NCI-H1436 treated with DMSO at 0.1 percent for 48 hours (cell line): ENCODE measurements at places on chromosomes 3 and 15.

- DNase-seq: peak; percentile 4
These were observed 940 bp downstream of the ARIH1 start for GRCh38 chr15:72474912-72475628.

DNA sequence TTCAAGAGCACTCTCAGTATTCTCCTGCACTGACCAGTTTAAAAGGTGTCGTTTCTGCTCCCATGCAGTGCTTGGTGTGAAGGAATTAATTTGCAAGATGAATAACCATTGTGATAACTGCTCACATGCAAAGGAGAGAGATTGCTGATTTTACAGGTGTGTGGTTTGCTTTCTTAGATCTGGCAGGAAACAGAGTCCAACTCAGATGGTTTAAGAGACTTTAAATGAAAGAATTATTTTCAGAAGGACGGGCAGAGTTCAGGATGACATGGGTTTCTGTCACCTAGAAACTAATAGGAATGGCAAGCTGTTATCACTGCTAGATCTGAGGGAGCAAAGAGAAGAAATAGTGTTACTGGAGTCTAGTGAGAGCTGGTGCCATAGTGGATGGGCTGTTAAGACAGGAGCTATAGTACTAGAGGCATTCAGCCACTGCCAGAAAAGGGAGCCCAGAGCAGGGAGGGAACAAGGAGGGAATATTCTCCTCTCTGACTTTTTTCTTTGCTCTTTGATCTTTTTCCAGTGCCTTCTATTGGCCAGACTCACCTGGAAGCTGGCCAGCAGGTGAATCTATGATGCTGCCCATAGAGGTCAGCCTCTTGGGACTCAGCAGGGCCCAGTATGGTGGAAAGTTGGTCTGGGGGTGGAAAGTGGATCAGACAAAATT lies 14.9 kb downstream of the ATXN7 start:
- DNase-seq: no peak

DNA sequence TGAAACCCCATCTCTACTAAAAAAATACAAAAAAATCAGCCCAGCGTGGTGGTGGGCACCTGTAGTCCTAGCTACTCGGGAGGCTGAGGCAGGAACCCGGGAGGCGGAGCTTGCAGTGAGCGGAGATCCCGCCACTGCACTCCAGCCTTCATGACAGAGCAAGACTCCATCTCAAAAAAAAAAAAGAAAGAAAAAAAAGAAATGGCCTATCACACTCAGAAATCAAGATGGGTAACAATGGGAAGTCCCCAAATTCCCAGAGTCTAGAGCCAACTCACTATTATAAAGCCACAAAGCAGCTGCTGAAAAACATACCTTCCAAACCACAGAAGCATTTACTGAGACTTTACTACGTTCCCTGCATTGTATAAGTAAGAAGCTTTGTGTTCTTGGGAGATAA lies 7.5 kb downstream of the HDGFL3 start:
- no peak for DNase-seq

DNA sequence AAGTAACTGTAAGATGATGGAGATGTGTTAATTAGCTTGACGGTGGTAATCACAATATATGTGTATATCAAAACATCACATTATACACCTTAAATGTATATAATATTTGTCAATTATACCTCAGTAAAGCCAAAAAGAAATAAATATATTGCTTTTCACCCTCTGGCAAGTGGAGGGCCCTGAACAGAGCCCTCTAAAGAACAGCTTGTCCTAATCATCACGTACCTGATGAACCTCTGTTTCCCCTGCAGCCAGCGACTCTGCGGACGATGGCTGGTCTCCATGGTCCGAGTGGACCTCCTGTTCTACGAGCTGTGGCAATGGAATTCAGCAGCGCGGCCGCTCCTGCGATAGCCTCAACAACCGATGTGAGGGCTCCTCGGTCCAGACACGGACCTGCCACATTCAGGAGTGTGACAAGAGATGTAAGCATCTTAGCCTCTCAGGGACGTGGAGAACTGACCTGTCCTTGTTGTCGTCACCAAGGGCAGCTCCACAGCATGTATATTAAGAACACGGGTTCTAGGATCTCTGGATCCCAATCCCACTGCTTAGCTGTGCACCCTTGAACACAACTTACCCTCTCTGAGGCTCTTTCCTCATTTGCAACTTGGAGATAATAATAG lies 6.3 kb downstream of the THBS1 start:
- DNase-seq: no peak

DNA sequence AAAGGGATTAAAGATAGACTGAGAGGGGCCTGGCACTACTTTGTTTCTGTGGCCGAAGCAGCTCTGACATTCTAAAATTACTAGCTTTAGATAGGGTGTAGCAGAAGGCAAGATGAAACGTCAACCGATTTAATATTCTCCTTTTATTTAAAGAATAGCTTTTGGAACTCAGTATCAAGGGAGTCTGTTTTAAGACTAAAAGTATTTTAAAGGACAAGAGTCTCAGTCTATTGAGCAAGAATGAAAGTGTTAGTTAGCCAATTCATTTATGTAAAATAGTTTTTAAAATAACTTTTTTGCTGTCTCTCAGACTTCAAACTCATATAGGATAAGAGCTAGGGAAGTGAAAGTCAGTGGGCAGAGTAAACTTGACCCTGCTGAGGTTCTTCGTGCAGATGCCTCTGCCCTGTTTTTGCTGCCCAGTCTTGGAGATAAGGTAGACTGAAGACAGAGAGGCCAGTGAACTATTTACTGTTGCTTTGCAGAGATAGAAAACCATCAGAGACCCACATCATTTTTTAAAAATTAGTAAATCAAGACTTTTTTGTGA lies 1090.9 kb downstream of the ROBO2 start:
- no peak for DNase-seq

DNA sequence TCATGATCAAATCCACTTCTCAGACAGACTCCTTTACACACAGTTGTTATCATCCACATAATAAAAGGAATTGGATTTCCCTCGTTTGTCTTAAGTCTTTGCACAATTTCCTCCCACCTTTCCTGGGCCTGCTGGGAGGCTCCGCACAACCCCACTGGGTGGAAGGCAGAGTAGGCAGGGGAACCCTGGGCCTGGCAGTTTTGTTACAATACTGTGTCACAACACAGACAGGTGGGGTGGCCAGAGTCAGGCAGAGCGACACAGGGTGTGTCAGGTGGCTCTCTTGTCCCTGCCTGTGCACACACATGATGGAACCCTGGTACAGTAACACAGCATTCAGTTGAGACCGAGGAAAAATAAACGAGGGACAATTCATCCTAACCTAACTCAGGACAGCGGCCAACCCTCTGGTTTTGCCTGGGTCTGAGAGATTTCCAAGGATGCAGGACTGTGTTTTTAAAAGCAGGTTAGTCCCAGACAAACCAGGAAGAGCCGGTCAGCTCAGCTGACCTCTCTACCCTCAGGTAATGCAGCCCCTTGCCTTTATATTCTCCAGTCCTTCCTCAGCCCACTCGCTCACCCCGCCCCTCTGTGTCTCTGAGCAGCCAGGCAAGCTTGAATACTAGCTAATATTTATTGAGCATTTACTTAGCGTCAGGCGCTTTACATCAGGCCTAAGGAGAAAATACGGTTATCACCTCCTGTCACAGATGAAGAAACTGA lies 8.8 kb upstream of the FAM174B start:
- DNase-seq: no peak

- no peak for DNase-seq
These were observed 7.5 kb downstream of the SETD2 start for GRCh38 chr3:47156396-47156795.

DNA sequence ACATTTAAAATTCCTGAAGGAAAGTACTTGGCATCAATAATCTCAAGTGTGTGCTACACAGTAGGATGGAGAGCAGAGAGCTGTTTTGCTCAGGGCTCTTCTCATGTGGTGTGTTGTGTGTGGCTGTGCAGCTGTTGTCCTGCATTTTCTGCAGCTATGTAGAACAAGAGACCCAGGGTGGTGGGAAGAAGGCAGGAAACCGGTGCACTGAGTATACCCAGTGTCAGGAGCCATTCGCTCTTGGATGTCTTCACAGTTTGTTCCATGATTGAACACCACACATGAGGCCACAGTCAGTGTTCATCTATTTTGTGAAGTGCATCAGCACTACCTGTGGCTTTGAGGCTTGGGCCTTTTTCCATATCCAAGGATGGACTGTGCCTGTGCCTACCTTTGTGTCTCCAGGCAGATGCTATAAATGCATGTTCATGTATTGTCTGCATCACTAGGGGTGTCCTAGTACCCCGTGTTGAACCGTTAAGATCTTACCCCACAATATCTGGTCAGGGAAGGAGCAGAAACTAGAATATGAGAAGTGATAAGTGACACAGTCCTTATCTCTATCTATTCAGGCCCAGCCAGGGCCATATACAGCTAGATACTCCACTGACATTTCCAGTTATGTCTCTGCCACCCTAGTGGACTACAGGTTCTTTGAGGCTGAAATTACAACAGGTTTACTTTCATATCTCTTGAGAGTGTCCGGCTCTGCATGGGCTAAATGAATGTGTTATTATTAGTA lies 194.3 kb downstream of the NR2F2 start:
- no peak for DNase-seq

DNA sequence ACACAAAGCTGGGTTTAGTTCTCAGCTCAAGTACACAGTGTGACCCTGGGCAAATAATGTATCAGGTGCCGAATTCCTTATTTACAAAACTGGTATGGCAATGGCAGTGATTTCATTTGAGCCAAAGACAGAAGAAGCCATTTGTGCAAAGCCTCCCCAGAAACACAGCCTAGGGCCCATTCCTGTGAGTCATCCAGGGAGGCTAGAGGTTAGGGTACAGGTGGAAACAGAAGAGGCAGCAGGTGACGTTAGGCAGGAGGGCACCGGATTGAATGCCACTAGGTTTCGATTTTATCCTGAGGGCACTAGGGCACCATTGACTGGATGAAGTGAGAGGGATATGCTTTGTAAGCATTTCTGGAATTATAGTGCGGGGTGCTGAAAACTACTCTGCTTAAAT lies 766.9 kb upstream of the NR2F2 start:
- DNase-seq: no peak
